ENCODE measurements at places on chromosomes 11 and 22.

GRCh38 chr11:82305123-82305522 lies 428.5 kb downstream of the FAM181B start:
- DNase-seq = no peak

DNA sequence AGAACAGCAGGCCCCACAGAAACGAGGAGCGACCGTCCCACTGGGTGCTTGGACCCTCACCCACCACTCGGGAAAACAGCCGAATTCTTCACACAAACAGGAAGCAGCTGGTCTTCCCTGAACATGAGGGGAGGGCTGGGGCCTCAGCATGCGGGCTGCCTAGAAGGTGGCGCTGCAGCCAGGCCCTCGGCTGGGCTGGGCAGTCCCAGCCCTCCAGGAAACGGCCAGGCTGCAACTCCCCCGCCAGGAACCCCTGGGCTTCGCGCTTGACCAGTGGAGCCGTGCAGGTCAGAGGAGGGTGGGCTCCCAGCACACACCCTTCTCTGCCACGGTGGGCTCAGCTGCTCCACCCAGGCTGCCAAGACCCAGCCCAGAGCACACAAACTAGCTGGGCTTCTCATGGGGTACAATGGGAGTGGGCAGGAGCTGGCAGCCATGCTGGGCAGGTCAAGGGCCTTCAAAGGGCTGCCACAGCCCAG lies 29.6 kb downstream of the IGF2 start:
- no peak for DNase-seq

DNA sequence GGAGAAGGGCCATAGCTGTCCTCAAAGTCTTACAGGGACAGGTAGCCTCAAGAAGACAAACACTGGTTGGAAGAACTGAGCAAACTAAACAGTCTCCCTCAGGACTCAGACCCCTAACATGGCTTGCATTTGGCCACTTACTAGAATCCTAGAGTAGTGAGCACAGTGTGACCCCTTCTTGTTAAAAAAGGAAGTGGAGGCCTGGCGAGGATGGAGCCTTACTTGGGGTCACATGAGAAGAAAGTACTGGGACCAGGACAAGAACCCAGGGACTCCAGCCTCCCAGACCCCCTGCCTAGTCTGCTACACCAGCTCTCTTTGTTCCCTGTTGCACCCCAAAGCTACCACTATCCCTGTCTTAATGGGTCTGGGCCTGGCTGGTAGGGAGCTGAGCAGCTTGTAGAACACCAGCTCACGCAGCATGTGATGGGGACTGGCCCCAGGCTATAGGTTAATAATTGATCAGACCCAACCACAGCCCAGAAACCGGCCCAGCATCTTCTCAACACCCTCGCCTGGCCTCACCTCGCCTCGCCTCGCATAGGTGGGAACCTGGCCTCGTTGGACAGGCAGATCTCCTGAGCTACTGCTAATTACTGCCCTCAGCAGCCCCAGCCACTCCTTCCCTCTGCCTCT lies 17.6 kb downstream of the DGAT2 start:
- DNase-seq = no peak

GRCh38 chr11:46293641-46294103 lies 16.2 kb downstream of the CREB3L1 start:
- DNase-seq = no peak

- no peak for DNase-seq
Measured at GRCh38 chr11:103680826-103681225, 355.6 kb upstream of the DDI1 start.

- no peak for DNase-seq
Measured at GRCh38 chr11:103367650-103368049, 258.4 kb downstream of the DYNC2H1 start.

Data from anterior cingulate cortex (tissue), 58 donors.